Cerebellar nuclear complex (tissue), 1 donor: ENCODE measurements at places on chromosomes 13 and 19.

DNA sequence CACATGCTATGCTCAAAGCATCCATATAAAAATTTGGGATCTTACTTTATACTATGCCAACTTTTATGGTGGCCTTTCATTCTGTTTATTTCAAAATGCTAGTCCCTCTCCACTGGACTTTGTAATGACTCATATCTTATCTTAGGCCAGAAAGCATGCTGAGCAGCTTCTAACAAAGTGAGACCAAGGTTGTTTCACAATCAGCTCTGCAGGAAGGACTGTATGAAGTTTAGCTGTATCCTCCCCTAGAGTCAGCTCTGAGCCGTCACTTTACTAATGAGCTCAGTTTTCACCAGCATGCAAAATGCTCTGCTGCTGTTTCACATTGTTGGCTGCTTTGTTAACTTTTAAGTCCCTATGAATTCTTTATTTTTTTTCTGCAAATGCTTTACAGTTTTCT is 1608.8 kb downstream of the OLFM4 start:
- DNase-seq: no peak

DNA sequence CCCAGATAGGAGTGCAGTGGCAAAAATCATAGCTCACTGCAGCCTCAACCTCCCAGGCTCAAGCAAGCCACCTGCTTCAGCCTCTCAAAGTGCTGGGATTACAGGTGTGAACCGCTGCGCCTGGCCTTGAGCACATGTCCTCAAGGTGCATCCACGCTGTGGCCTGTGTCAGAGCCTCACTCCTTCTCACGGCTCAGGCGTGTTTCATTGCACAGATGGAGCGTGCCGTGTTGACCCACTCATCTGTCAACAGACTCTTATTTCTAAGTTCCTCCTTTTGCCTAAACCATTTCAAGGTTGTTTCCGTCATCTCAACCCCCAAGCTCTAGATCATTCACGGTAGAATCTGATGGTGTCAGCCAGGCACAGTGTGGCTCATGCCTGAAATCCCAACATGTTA is 28.2 kb downstream of the ATP8B3 start:
- no peak for DNase-seq

GRCh38 chr13:72696579-72696978 is 30.9 kb downstream of the MZT1 start:
- no peak for DNase-seq

GRCh38 chr13:99968521-99969452 is 2.8 kb downstream of the ZIC5 start:
- DNase-seq: no peak

- no peak for DNase-seq
These were observed 1.8 kb downstream of the TMEM91 start for GRCh38 chr19:41377977-41378709.
